ENCODE measurements at places on chromosomes 12 and 14.

- no peak for DNase-seq
These were observed 38.7 kb upstream of the DUSP6 start for GRCh38 chr12:89390802-89391673.

DNA sequence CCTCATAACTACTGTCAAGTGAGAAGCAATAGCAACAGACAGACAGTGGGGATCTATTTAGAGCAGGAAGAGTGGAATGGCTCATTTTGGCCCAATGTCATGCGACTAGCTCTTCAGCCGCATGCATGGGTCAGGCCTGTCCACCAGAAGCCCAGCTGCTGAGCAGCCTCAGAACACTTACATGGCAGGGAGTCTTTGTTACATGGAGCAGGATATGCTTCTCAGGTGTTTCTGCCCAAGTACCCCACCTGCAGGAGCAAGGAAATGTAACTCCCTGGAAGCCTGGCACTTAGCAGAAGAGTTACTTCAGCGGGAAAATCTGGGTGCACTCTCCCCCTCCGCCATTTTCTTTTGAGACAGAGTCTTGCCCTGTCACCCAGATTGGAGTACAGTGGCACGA, 73.5 kb upstream of the ARHGAP5 start:
- DNase-seq, result no peak

- no peak for DNase-seq
These were observed 11.0 kb downstream of the MDM1 start for GRCh38 chr12:68321140-68321539.

GRCh38 chr12:51450333-51450732, 25.7 kb downstream of the SLC4A8 start:
- DNase-seq, result no peak
